ENCODE measurements at places on chromosomes 12 and 14.

- no peak for DNase-seq
Observed at GRCh38 chr12:94731733-94732360, 81.5 kb upstream of the TMCC3 start.

DNA sequence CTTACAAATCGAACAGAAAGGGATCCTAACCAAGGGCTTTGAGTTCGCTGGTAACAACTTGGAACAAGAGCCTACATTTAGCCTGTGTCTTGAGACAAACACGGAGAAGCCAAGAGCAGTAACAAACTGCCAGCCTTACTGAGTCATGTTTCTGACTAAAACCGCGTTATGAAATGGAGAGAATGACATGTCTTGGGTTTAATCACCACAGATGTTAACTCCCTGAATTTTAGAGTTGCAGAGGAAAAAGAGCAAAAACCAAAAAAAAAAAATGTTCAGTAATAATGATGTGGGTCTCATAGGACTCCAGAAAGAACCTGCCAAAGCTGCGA, 1.0 kb downstream of the BLTP3B start:
- DNase-seq: peak; percentile 49

- no peak for DNase-seq
Observed at GRCh38 chr12:86407620-86408208, 151.5 kb upstream of the MGAT4C start.

GRCh38 chr12:24546084-24546483, 402.8 kb downstream of the BCAT1 start:
- DNase-seq: no peak

DNA sequence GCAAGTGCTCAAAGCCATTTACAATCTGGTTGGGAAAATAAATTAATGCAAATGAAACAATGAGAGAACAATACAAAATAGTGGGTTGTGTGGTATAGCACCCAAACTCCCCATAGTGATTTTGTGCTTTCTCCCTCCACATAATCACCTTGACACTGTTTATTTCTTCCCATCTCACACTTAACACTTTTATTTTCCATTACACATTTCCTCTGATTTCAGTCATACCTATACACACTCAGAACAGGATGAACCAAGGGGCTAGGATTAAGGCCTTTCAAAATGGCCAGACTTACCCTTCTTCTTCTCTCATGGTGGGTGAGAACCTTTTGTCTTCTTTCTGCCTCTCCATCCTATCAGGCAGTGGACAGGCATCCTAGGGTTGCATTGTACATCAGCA, 13.9 kb upstream of the PDE1B start:
- no peak for DNase-seq

GRCh38 chr14:98792171-98792570, 479.8 kb downstream of the BCL11B start:
- DNase-seq: no peak

DNA sequence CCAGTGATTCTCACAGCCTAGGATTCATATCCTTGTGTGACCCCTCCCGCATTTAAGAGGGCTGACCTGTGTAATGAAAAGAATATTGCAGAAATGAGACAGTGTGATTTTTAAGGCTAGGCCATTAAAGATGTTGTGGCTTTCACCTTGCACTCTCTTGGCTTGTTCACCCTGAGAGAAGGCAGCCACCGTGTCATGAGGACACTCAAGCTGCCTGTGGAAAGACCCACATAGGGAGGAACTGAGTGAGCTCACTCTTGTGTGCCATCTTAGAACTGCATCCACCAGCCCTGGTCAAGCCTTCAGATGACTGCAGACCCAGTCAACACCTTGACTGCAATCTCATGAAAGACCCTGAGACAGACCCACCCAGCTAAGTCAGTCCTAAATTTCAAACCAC, 46.3 kb upstream of the TMPO start:
- no peak for DNase-seq

DNA sequence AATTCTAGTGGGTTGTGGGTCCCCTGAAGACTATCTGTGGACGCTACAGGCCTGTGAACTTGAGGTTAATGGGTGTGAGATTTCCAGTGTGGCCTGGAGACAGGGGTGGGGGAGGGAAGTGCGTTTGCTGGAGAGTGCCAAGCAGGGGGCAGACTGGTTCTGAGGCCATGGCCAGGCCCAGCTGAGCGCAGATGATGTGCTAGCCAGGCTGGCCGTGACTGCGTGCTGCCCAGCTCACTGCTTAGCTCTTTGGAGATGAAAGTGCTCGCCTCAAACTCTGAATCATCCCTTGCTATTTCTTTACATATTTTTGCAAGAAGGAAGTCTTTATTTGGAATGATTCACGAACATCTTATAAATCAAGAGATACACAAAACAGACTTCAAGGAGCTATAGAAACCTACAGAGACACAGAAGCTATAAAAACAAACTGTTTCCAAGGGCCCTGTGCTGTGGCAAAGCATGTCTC, 75.2 kb upstream of the PLEKHG3 start:
- peak; percentile 83 for DNase-seq

DNA sequence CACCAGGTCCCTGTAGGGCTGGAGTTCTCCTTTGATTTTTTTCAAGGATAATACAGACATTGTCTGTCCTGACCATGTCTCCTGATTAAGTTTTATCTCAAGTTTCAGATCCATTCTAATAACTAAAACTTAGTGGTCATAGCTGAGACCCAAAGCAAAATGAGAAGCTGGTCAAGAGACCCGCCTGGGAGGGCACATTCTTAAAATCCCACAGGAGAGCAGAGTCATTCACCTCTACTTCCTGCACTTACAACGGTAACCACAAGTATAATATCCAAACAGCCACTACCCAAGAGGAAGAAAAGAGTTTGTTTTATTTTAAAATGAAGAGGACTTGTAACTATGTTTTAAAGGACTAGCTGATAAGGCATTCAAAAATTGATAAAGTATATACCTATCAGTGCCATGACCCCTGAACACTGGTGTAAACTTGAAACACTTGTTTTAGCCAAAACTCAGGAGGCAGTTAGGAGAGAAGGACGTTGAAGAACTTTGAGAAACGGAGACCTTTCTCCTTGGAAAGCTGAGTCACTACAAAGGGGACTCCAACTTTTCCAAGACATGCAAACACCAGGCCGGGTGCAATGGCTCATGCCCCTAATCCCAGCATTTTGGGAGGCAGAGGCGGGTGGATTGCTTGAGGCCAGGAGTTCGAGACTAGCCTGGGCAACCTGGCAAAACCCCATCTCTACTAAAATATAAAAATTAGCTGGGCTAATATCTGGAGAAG, 478.2 kb downstream of the GLT1D1 start:
- no peak for DNase-seq

Measured in Ammon's horn (tissue), 1 donor.